PC-9 (cell line): ENCODE measurements at places on chromosomes 16 and 17.

DNA sequence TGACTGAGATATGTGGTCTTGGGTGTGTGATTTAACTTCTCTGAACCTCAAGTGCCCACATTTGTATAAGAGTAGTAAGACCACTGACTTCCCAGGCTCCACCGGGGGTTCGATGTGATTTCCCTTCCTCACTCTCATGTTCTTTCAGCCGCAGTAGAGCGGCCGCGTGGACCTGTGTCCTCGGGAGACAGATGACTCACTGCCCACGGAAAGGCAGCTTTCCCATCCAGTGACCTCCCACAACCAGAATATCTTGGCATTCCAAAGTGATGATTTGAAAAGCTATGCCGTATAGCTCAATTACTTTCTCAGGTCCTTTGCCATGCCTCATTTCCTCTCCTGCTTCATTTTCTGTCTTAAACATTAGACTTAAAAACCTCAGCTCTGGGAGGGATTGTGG is 73.6 kb downstream of the IL21R start:
- no peak overlapping the region for H3K4me3 ChIP-seq
- H3K27ac ChIP-seq: no peak overlapping the region
- H3K4me1 ChIP-seq: no peaks in the 10 kb centered on the region
- H3K36me3 ChIP-seq: peaks cover 33% of the 10 kb centered on the region
- DNase-seq: no peak

GRCh38 chr16:85492295-85492864 is 120.7 kb upstream of the GSE1 start:
- peak overlapping the region; percentile 45 for H3K27ac ChIP-seq
- peak overlapping the region; percentile 26; the same call in 1 of the 2 replicates for H3K4me3 ChIP-seq
- no peaks in the 10 kb centered on the region for H3K36me3 ChIP-seq
- H3K27me3 ChIP-seq: no peaks in the 10 kb centered on the region

GRCh38 chr16:24499193-24499814 is 40.1 kb upstream of the RBBP6 start:
- H3K36me3 ChIP-seq: no peaks in the 10 kb centered on the region
- DNase-seq: peak; percentile 29
- H3K4me1 ChIP-seq: peaks cover under 1% of the 10 kb centered on the region; the same call in 1 of the 2 replicates
- peaks cover 27% of the 10 kb centered on the region for H3K27me3 ChIP-seq
- no peak overlapping the region for H3K27ac ChIP-seq

GRCh38 chr17:19322861-19323260 is 39.7 kb downstream of the B9D1 start:
- H3K27me3 ChIP-seq: no peaks in the 10 kb centered on the region
- no peak for DNase-seq
- H3K27ac ChIP-seq: no peak overlapping the region
- peaks cover 17% of the 10 kb centered on the region for H3K4me1 ChIP-seq
- peaks cover 6% of the 10 kb centered on the region; the same call in 1 of the 2 replicates for H3K36me3 ChIP-seq
- no peak overlapping the region for H3K4me3 ChIP-seq

DNA sequence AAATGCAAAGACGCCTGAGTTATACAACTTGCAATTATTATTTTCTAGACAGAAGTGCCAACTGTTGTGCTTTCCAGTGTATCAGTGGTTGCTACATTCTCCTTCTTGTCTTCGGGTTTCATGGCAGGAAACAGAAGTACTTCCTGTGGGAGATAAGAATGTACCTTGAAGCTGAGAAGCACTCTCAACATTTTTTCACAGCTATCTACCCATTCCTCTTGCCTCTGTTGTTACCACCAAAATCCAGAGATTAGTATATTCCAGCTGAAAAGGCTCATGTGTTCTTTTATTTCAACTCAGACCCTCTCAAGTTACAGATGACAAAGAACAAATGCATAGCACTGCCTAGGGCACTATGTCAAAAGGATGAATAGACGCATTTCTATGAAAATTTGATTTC is 4.8 kb upstream of the ADAT1 start:
- H3K27ac ChIP-seq: no peak overlapping the region
- no peak overlapping the region for H3K4me3 ChIP-seq
- no peak for DNase-seq
- H3K27me3 ChIP-seq: no peaks in the 10 kb centered on the region
- 0 out of 2 replicates have a peak, but pooled peaks cover 6% of the 10 kb centered on the region for H3K4me1 ChIP-seq

DNA sequence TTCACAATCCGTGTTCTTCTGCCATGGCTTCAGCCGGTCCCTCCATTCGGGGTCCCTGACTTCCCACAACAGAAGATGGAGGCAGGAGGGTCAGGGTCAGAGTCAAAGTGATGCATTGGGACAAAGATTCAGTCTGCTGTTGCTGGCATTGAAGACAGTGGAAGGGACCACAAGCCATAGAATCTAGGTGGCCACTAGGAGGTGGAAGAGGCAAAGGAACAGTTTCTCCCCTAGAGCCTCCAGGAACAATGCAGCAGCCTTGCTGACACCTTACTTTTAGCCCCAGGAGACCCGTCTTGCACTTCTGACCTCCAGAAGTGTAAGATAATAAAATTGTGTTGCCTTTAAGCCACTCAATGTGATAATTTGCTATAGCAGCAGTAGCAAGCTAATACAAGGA is 55.9 kb downstream of the MFSD11 start:
- H3K27ac ChIP-seq: no peak overlapping the region
- no peak overlapping the region for H3K4me3 ChIP-seq
- H3K36me3 ChIP-seq: no peaks in the 10 kb centered on the region
- H3K27me3 ChIP-seq: no peaks in the 10 kb centered on the region
- DNase-seq: peak; percentile 27

GRCh38 chr17:55444471-55445441 is 23.1 kb upstream of the MMD start:
- H3K4me3 ChIP-seq: no peak overlapping the region
- H3K36me3 ChIP-seq: no peaks in the 10 kb centered on the region
- DNase-seq: no peak
- H3K27ac ChIP-seq: no peak overlapping the region
- no peaks in the 10 kb centered on the region for H3K27me3 ChIP-seq

DNA sequence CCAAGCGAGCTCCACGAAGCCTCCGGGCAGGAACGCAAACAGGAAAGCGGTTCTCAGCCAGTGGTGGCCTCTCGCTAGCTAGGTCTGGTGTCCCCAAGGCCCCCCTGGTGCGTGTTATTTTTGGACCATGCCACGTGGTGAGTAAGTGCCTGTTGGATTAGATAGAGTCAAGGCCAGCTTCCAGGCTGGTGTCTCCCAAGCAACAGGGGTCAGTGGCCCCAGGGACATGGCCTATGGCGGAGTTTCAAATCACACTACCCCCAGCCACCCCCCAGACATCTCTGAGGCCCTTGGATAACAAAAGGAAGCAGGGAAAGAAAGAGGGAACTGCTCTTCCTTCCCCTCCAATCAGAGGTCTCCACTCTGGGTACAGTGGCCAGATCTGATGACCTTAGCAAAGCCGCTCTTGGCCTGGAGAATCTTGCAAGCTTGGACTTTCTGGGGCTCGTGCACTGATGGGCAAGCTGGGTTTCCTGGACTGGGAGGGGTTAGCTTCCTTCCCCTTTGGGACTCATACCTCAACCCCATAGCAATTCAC is 58.2 kb downstream of the MAF start:
- no peak overlapping the region for H3K27ac ChIP-seq
- no peaks in the 10 kb centered on the region for H3K36me3 ChIP-seq
- no peak overlapping the region for H3K4me3 ChIP-seq

- no peak overlapping the region for H3K4me3 ChIP-seq
- no peak overlapping the region for H3K27ac ChIP-seq
- DNase-seq: peak; percentile 55
- H3K36me3 ChIP-seq: no peaks in the 10 kb centered on the region
- H3K27me3 ChIP-seq: no peaks in the 10 kb centered on the region
These were observed 80.9 kb downstream of the ARHGAP23 start for GRCh38 chr17:38508954-38509771.

- H3K36me3 ChIP-seq: no peaks in the 10 kb centered on the region
- no peak overlapping the region for H3K27ac ChIP-seq
- no peak for DNase-seq
- no peaks in the 10 kb centered on the region for H3K27me3 ChIP-seq
- H3K4me3 ChIP-seq: no peak overlapping the region
These were observed 195.9 kb upstream of the CHMP6 start for GRCh38 chr17:80795754-80796153.

DNA sequence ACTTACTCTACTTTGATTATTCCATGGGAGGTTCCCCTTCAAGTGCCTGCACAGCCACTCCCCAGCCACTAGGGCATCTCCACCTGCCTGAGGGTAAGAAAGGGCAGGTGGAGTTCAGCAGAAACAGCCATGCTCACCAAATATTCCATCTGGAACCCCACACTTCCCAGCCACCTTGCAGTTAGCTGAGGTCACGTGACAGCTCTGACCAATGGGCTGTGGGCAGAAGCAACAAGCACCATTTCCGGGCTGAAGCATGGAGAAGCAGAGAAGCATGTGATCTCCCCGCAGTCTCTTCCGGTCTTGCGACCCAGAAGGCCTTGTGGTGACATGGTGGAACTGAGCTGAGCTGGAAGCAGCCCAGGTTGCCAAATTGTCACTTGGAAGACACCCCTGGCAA is 108.6 kb downstream of the CCT6B start:
- H3K27me3 ChIP-seq: peaks cover 83% of the 10 kb centered on the region
- H3K27ac ChIP-seq: no peak overlapping the region
- H3K4me3 ChIP-seq: no peak overlapping the region
- DNase-seq: no peak

GRCh38 chr17:33475594-33475993 is 182.5 kb upstream of the ASIC2 start:
- no peak overlapping the region for H3K4me3 ChIP-seq
- DNase-seq: no peak
- H3K27me3 ChIP-seq: peaks cover 18% of the 10 kb centered on the region; the same call in 1 of the 2 replicates

DNA sequence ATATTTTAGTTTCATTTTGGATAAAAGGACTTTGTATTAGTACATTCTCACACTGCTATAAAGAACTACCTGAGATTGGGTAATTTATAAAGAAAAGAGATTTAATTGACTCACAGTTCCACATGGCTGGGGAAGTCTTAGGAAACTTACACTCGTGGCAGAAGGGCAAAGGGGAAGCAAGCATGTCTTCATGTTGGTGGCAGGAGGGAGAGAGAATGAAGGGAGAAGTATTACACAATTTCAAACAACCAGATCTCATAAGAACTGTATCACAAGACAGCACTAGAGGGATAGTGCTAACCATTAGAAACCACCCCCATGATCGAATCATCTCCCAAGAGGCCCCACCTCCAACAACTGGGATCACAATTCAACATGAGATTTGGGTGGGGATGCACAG is 142.9 kb downstream of the USP31 start:
- no peak overlapping the region for H3K4me3 ChIP-seq
- H3K27me3 ChIP-seq: peaks cover 62% of the 10 kb centered on the region
- H3K4me1 ChIP-seq: no peaks in the 10 kb centered on the region
- DNase-seq: no peak

DNA sequence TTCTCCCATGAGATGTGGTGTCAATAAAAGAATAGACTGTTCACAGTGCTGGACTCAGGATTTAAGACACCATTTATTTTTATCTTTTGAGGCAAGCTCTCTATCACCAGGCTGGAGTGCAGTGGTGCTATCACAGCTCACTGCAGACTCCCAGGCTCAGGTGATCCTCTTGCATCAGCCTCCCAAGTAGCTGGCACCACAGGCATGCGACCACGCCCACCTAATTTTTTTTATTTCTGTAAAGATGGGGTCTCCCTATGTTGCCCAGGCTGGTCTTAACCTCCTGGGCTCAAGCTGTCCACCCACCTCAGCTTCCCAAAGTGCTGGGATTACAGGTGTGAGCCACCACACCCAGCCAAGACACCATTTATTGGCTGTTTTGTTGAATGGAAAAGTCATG is 18.6 kb upstream of the DRG2 start:
- H3K27ac ChIP-seq: peak overlapping the region; percentile 26
- DNase-seq: peak; percentile 11

- no peak overlapping the region for H3K4me3 ChIP-seq
- no peaks in the 10 kb centered on the region; the same call in 1 of the 2 replicates for H3K4me1 ChIP-seq
These were observed 16.3 kb upstream of the CDH15 start for GRCh38 chr16:89155184-89155679.

DNA sequence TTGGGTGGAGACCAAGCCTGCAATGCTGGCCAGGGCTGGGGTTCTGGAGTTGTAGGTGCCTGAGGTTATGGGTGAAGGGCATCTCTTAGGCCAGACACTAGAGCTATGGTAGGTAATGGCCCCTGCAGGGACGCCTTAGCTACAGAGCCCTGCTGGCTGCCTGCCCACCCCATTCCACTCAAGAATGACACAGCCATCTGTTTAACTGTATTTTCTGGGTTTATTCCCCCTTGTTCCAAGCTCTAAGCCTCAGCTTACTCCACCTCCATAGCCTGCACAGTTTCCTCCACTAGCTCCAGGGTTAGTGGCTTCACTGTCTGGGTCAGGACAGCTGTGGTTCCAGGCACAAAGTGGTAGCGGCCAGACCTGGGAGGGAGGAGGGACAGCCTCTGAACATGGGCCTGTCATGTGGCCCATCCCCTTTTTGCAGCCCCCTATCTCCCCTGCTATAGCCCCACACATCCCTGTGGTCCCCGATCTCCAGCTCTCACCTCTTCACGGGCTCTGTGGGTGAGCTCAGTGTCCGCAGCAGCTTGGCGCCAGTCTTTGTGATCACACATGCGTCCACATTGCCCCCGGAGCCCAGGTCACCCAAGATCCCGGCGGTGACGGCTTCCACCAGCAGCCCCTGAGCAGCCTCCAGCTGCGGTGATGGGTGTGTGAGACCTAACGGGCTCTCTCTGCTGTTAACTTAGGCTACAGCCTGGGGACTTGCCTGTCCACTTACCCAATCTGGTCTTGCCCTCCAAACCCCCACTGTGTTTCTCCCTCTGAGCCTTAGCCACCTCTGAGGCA is 2.1 kb downstream of the PSMB10 start:
- H3K27me3 ChIP-seq: no peaks in the 10 kb centered on the region
- peak overlapping the region; percentile 88; the same call in 1 of the 2 replicates for H3K4me3 ChIP-seq
- peaks cover 6% of the 10 kb centered on the region; the same call in 1 of the 2 replicates for H3K4me1 ChIP-seq

- H3K27ac ChIP-seq: no peak overlapping the region
- no peak overlapping the region for H3K4me3 ChIP-seq
- DNase-seq: no peak
- no peaks in the 10 kb centered on the region for H3K4me1 ChIP-seq
These were observed 31.7 kb upstream of the DHX40 start for GRCh38 chr17:59533694-59534093.

GRCh38 chr16:68626557-68626956 is 18.6 kb upstream of the CDH3 start:
- no peaks in the 10 kb centered on the region for H3K36me3 ChIP-seq
- DNase-seq: no peak
- H3K4me3 ChIP-seq: no peak overlapping the region
- H3K27me3 ChIP-seq: no peaks in the 10 kb centered on the region

DNA sequence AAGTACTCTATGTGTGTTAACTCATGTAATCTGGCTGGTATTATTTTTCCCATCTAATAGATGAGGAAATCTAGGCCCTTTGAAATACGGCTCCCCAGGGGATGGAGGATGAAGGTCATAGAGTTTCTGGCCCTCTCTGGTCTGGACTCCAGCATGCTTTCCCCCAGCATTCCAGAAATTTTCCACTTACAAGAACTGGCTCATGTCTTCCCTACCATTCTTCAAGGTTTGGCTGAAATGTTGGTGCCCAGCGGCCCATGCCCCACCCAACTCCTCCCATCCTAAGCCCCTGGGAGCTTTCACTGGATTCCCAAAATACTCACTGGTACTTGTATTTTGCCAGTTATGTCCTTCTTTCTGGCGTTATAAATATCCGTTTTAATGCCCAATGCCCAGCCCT is 237.5 kb upstream of the NLRP1 start:
- peaks cover 17% of the 10 kb centered on the region for H3K4me1 ChIP-seq
- peaks cover 13% of the 10 kb centered on the region; the same call in 1 of the 2 replicates for H3K27me3 ChIP-seq
- no peak overlapping the region for H3K4me3 ChIP-seq
- H3K36me3 ChIP-seq: no peaks in the 10 kb centered on the region

- H3K36me3 ChIP-seq: peaks cover 15% of the 10 kb centered on the region; the same call in 1 of the 2 replicates
- H3K27me3 ChIP-seq: no peaks in the 10 kb centered on the region
- peak overlapping the region; percentile 92 for H3K4me3 ChIP-seq
- peak overlapping the region; percentile 89 for H3K27ac ChIP-seq
- H3K4me1 ChIP-seq: peaks cover 29% of the 10 kb centered on the region
- DNase-seq: peak; percentile 81
These were observed 77.0 kb downstream of the MRC2 start for GRCh38 chr17:62704381-62704971.
